Motor neuron (in vitro differentiated cells): ENCODE measurements at places on chromosomes 7 and 10. TPM values are rescaled to one million over a fixed set of nuclear protein-coding genes. Genes with fewer than 3 reads are reported as not detected.

Gene FAM25C
- not detected in 2 replicates for total RNA-seq

Gene HSPA12A
- total RNA-seq, result 43.2 and 47.6 TPM in 2 replicates

Gene COX19
- 4.7 and 5.7 TPM in 2 replicates for total RNA-seq

Gene OPALIN
- 0.09 and 0.21 TPM in 2 replicates for total RNA-seq

Gene ARMH3
- 7.7 and 9.2 TPM in 2 replicates for total RNA-seq

DNA sequence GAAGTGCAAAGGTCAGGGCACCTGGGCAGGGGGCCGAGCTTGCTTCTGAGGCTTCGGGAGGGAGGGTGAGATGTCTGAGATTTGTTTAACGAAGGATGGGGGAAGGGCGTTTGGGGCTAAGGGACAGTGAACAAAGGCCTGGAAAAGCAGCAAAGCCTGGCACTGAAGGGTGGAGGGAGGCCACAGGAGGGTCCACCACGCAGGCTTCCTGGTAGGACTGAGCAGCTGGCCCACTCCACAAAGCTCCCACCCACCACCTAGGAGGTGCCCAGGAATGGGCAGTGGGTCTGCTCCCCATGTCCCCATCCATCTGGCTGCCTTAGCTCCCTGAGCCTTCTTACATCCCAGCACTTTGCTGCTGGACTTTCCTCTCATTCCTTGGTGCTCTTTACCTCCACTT, 39.4 kb upstream of the CXCL12 start:
- no peak for ATAC-seq

- ATAC-seq, result peak; percentile 48
Measured at GRCh38 chr10:17428351-17429097, 25.9 kb downstream of the ST8SIA6 start.

GRCh38 chr7:77281780-77282478, 82.3 kb upstream of the FGL2 start:
- no peak for ATAC-seq

DNA sequence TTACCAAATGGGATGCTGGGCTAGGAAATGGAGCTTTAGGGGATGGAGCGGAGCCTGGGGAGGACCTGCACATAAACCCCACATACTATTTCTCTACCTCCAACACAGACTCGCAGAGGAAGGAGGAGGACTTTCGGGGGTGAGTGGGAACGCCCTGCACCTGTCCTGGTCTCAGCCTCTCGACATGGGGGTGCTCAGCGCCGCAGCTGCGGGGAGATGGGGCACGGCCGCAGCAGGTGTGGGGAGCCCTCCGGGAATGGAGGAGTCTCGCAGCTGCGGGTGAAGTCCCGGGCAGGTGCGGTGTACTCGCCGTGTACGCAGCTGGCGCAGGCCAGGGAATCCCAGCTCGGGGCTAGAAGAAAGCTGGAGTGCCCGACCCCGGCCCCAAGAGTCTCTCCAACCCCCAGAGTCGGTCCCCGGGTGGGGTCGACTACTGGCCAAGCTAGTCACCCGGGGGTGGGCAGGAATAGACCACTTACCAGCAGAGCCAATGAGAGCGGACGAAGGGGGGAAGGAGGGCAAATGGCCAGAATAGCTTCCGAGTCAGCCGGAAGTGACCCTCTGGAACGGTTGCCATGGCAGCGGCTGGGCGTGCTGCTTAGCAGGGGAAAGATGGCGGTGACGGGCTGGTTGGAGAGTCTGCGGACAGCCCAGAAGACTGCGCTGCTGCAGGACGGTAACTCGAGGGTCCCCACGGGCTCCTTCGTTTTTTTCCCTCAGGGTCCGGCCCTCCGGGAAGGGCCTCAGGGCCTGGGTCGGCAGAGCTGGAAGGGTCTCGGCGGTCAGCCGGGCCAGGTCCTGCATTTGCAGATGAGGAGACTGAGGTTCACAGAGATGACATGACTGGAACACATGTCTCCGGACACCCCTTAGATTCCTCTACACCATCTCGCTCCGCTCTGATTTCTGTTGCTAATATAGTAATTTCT, at the start of the genes DPCD and POLL:
DPCD (plus strand) TSS at position 597 of the 929 bp plus-strand sequence; CDS start at position 613, 16 bp downstream.
POLL (minus strand) TSS at position 533 of the 929 bp plus-strand sequence. CDS start 897 bp downstream, outside the sequence.
- ATAC-seq, result peak; percentile 99
